Hepatic stellate cell (primary cell): ENCODE measurements at places on chromosomes 5 and 9.
A peak's percentile ranks its signal among the peaks of the same experiment; 100 is the strongest.

DNA sequence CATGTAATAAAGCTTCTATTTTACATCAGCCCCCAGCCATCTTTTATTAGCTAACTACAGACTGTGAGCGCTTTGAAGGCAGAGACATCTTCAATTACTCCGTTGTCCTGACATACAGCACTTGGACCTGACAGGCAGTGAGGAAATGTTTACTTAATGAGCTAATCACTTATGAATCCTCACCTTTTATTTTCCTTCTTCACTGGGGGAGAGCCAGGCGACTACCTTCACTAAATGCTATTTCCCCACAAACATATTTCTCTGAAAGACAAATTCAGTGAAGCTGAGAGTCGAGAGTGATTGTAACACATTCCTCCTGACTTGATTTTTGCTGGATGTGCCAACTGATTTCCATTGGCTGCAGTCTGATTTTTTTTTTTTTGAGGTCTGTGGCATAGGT is 192.1 kb upstream of the CLINT1 start:
- no peak for DNase-seq

- no peak for DNase-seq
Measured at GRCh38 chr9:132801659-132802058, 76.4 kb downstream of the AK8 start.

- DNase-seq: peak; percentile 59
Measured at GRCh38 chr9:35367451-35367850, 122.5 kb upstream of the RUSC2 start.

- DNase-seq: no peak
Measured at GRCh38 chr9:35834260-35835215, 5.5 kb downstream of the TMEM8B start.

DNA sequence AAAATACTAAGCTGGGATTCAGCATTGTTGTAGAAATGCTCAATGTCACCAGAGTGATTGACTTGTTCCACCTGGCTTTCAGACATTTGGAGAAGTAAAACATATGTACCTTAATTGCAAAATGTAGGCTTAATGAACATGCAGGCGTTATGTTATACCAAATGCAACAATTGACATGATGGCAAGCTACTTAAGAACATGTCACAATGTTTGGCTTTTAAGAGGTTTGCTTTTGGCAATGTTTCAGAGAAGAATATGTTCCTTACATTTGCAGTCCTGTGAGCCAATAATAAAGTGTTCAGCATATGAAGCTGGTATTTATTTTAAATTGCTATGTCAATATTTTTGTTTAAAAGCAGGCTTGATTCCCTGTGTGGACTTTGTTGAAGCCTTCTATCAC is 111.7 kb upstream of the NUDT12 start:
- DNase-seq: no peak

DNA sequence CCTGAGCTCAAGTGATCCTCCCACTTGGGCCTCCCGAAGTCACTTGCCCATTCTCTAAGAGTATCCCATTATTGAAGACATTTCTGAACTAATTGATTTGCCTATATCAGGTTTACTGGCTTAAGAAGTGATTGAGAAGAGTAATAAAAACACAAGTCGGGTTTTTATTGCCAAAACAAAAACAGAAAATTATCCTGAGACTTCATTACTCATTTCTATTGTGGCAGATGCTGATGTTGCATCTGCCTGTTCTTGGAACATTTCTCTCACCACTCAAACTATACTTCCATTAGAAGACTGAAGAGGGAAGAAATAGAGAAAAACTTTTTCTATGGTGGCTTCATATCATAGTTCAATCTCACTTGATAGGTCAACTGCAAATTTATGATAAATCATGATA is 41.9 kb upstream of the PLPP1 start:
- DNase-seq: no peak
